ENCODE measurements at places on chromosomes 1 and 21. TPM values are rescaled to one million over a fixed set of nuclear protein-coding genes. Genes with fewer than 3 reads are reported as not detected.

- DNase-seq, result no peak
Observed at GRCh38 chr1:239353536-239353935, 32.8 kb upstream of the CHRM3 start.

DNA sequence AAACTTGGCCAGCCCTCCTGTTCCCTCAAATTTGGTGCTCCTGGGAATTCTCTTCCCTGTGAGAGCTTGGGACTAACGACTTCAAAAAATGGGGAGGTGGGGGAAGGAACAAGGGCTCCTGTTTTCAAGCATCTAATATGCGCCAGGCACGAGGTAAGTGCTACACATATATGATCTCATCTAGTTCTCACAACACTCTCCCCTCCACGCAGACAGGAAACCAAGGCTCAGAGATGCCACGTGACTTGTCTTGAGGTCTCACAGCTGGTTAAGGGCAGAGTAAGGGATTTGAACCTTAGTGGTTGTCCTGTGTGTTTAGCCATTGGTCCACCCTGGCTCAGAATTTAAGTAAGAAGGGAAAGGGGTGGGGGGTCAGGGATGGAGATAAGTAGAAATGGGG is 125.9 kb downstream of the DMRTB1 start:
- DNase-seq, result no peak

GRCh38 chr1:201145132-201145531 is 9.1 kb downstream of the TMEM9 start:
- no peak for DNase-seq

GRCh38 chr1:85407746-85408377 is 57.1 kb downstream of the DDAH1 start:
- DNase-seq, result no peak

- no peak for DNase-seq
Observed at GRCh38 chr1:113086541-113086940, 13.5 kb downstream of the LRIG2 start.

GRCh38 chr1:109821221-109821669 is 57.5 kb upstream of the EPS8L3 start:
- DNase-seq, result peak; percentile 34

DNA sequence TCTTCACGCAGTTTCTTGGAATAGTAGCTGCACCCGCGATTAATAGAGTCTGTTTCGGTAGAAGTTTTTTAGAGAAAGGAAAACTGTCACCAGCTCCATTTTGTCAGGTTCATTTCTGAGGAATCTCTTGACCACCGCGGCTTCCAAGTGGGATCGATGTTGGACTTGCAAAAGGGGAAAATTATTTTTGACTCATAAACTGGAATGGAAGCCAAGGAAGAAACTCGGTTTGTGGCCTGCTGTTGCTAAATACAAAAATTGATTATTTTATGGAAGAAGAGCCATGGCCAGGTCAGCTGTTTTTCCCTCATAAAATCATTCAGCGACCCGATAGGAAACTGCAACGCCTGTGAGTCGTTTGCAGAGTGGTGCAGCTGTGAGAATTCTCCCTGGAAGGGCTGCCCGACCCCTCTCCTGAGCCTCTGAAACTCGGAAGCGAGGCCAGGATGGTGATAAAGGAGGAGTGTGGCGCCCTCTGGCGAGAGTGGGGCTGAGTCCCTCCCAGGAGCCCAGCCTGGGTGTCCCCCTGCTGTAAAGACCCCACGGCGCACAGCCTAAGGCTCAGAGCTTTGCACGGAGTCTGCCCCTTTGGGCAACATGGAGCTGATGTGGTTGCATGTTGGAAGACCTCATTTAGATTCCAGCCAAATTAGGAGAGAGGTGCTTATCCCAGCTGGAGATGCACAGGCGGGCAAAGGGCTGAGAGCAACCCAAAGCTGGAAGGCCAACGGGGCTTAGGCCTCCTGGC is 83.6 kb upstream of the SLC25A33 start:
- DNase-seq, result peak; percentile 60

DNA sequence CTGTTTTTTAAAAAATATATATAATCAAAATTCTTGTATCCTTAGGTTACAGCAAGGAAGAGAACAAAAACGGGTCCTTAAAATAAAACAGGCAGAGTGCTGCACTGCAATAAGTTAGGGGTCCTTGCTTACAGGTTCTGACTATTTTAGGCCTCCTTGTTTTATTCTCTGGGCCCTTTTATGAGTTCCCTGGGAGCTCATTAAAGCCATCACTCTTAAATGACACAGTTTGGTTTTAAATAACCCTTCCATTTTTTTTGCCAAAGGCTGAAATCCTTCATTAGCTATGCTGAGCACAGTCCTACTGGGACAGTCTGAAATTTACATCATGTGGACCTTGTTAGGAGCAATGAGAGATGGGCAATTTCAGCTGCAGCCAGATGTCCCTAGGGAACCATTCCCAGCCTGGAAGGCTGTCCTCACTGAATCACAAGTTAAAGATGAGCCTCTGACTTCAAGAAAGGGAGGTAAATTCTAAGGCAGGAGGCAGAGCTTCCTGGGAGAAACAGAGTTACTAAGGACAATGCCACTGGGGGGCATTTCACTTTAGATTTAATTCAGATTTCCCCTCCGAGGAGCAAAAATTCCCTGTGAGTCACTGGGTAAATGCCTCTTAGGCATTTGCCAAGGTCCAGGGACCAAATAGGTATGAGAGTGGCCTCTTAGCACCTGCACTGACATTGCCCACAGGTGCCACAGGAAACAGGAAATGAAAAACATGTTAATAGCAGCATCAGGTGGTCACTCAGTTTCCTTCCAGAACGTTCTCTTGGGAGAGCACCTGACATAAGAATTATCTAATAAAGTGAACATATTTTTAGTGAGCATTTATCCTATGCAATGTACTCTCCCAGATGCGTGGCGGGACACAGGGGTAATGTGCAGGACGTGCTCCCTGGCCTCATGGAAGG is 3.8 kb upstream of the MUL1 start:
- no peak for DNase-seq

DNA sequence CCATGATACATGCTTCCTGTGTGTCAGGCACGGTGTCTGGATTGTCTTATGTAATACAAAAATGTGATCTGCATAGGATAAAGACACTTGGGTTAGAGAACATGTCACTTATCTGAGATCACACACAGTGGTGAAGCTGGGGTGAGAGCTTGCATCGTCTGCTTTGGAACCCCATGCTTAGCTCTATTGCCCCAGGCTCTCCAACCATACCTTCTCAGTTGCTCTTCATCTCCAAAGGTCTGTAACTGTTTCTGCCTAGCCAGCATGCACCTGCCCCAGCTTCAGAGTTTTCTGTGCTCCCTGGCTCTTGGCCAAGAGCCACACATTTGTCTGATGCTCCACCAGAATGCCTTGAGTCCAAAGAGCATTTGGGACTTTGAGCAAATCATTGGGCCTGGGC is 93.9 kb upstream of the COG2 start:
- no peak for DNase-seq

GRCh38 chr1:94070865-94071264 is 50.1 kb downstream of the ABCA4 start:
- no peak for DNase-seq

- no peak for DNase-seq
Observed at GRCh38 chr1:178632653-178633052, 92.4 kb upstream of the RALGPS2 start.

DNA sequence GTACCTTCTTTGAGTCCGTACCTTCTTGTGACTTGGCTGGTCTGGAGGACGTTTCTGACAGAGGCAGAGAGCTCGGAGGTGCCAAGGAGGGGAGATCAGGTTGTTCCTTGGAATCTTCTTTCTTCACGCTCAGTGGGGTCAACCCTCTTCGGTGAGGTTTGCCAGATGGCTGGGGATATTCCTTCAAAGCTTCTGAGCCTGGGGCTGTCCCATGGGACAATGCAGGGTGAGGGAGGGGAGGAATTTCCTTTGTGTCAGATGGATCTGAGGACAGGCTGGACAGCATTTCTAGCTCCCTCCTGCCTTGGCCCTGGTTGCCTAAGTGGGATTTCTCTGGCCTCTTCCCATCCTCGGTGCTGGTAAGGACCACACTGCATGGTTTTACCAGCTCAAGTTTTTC is 95.5 kb upstream of the EDN2 start:
- no peak for DNase-seq

- DNase-seq, result no peak
Observed at GRCh38 chr1:43925846-43926245, 7.8 kb upstream of the ARTN start.

- no peak for DNase-seq
Observed at GRCh38 chr1:37478451-37478881, 4.1 kb downstream of the ZC3H12A start.

- DNase-seq, result peak; percentile 57
Observed at GRCh38 chr1:32361674-32362473, 411 bp downstream of the FAM229A start.

DNA sequence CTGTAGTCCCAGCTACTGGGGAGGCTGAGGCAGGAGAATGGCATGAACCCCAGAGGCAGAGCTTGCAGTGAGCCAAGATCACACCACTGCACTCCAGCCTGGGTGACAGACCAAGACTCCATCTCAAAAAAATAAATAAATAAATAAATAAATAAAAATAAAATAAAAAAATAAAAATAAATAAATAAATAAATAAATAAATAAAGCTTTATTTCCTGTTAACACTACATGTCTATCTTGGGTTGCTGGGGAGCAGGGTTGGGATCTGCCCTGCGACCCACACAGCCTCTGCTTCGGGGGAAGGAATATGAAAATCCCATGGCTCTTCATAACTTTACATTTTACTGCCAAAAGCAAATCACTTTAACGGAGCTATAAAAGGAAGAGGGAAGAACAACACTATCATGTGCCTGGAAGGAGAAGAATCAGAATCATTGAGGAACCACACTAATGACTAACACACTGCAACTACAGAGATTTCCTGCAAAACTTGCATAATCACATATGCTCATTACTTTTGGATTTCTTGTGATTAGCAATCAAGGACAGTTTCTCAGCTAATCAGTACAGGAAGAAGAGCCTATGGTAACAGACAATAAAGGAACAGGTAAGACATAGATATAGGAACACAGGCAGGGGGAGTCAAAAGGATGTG is 72.8 kb upstream of the CD55 start:
- no peak for DNase-seq

GRCh38 chr1:153548722-153549688 is at the start of gene S100A3:
Gene S100A3 (minus strand): TSS chr1:153549258. CDS start chr1:153548485, 773 bp downstream.
- DNase-seq, result peak; percentile 83

DNA sequence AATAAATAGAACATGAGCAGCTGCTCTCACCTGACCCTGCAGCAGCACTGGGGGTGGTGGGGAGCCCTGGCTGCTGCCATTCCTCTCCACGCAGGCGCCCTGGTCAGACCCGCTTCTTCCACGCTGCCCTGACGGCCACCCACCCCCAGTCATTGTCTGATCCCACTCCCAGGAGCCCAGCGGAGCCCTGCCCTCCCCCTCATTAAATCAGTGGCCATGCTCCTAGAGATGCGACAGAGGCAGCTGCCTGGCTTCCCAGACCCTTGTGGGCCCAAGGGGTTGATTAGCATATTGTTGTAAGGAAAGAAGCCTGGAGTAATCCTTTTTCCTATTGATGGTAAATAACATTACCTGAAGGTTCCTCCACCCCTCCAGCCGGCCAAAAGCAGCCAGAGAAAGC is 301.5 kb downstream of the RRAGC start:
- DNase-seq, result no peak

DNA sequence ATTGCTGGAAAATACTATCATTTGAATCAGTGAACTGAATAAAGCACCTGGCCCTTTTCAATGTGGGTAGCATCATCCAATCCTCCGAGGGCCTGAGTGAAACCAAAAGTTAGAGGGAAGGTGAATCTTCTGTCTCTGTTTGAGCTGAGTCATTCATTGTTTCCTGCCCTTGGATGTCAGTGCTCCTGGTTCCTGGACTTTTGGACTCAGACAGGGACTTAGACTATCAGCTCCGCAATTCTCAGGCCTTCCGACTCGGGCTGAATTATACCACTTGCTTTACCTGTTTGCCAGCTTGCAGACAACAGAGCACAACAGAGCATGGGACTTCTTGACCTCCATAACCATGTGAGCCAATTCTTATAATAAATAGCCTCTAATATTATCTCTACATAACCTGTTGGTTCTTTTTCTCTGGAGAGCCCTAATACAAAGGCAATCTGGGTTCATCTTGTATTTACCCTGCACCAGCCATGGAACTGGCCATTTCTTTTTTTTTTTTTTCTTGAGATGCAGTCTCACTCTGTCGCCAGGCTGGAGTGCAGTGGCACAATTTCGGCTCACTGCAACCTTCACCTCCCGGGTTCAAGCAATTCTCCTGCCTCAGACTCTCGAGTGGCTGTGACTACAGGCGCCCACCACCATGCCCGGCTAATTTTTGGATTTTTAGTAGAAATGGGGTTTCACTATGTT is 19.2 kb upstream of the VASH2 start:
- DNase-seq, result no peak

DNA sequence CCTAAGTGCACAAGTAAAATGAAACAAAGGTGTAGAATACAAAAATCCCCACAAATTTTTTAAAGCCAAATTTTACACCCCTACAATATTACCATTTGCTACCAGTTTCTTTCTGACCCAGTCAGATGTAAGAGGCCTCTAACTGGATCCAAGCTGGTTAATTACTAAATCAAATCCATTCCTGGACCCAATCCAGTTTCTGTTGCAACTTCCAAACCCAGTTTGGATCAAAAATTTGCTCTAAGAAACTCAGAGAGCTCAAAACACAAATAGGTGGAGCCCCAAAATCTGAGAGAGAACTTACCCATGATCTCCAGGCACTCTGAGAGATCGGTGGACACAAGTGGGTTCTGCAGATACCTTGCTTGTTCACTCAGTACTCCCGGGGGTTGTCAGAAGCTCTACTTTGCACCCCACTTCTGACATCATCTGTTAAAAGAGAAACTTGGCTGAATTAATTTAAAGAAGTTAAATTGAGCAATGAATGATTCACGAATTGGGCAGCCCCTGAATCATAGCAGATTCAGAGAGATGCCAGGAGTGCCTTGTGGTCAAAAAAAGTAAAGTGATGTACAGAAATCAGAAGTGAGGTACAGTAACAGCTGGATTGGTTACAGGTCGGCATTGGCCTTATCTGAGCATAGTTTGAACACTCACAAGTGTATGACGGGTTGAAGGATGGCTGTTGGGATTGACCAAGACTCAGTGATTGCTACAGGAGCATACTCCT is 448.0 kb downstream of the KCNT2 start:
- no peak for DNase-seq

GRCh38 chr1:53417074-53417511 is 42.1 kb upstream of the DMRTB1 start:
- DNase-seq, result no peak

The SIK1 gene
- 29.8 TPM for total RNA-seq

The SPRR1A gene
- total RNA-seq, result not detected

The RRP1 gene
- total RNA-seq, result 10.0 TPM

The RAP1GAP gene
- total RNA-seq, result 5.6 TPM
